ENCODE measurements at places on chromosomes 3 and 15. TPM values are rescaled to one million over a fixed set of nuclear protein-coding genes. Genes with fewer than 3 reads are reported as not detected.

DNA sequence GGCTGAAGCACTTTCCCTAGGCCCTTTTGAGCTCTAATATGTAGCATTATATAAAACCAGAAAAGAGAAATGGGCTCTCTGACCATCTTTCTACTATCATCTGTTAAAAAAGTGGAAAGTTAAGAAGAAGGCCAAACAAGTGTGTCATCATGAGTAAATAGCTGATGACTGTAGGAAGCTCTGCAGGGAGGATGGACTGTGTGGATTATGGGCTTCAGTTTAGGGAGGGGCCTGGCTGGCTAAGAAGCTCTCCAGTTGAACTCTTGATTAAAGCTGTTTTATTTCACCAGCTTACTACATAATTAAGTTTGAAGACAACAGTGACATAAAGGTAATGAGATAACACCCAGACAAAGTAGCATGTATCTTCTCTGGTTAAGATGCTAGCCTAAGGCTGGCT lies 30.6 kb downstream of the INTS14 start:
- DNase-seq: no peak

DNA sequence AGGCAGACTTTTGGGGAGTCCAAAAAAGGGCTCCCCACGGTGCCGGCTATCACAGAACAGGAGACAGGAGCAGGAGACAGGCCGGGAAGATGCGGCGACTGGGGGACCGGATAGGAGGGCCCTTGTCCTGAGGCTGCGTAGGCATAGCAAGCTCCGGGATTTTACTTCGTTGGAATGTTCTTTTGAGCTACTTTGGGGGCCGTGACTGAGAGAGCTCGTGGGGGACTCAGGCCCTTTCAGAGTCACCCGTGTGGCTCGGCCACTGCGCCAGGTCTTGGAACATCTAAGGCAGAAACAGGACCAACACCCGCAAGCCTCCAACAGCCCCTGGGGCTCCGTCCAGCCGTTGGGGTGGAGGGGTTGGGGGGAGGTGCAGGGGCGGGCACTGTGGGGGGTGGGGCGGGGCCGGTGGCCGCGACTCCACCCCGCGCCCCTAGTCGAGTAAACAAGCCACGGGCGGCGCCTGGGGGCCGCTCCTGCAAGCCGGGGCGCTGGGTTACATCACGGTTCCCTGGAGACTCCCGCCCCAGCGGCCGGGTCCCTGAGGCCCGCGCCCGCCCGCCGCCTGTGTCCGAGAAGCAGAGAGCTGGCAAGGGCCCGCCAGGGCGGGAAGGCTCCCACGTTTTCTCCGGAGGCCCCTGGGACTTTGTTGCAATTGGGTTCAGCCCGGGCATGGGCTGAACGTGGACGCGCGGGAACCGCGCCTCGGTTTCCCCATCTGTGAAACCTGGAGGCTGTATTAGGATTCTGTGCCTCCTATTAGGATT lies 23.3 kb upstream of the C15orf39 start:
- DNase-seq: no peak

DNA sequence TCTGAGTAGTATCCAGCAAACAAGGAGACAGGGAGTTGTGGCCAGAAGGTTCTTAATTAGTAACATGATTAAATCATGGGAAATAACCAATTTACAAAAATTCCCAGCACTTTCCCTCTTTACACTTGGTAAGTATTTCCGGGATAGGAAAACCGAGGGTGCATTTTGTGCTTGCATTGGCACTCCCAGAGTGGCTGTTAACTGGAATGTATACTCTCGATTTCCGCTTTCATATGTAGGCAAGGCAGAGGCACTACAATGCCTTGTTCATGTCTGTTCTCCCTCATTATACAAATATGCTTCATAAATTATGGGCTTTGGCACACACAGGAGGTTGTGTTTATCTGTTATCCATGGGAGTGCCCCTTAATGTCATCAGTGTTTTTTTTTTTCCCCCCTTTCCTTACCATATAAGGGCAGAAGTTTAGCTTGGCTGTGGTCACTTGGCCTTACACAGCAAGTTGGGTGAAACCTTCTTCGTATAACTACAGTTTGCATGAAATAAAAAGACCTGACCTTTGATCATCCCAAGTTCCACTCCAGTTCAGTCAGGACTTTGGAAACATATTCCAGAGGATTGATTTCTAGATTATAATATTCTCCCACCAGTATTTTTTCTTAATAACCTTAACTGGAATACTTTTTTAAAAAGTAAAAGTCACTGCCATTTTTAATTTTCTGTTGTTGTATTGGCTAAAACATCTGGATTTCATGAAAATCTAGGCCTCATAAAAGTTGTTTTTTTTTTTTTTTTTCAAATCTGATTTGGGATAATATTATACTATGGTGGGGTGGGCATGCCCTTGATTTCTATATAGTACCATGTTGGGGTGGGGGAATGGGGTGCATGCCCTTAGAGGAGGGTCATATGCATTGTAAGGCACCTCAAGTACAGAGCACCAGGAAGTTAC lies 8.9 kb downstream of the TPM1 start:
- DNase-seq: no peak

GRCh38 chr15:27782125-27782524 lies 317.0 kb downstream of the OCA2 start:
- DNase-seq: no peak

GRCh38 chr3:9917820-9918219 lies 922 bp downstream of the IL17RC start:
- no peak for DNase-seq

DNA sequence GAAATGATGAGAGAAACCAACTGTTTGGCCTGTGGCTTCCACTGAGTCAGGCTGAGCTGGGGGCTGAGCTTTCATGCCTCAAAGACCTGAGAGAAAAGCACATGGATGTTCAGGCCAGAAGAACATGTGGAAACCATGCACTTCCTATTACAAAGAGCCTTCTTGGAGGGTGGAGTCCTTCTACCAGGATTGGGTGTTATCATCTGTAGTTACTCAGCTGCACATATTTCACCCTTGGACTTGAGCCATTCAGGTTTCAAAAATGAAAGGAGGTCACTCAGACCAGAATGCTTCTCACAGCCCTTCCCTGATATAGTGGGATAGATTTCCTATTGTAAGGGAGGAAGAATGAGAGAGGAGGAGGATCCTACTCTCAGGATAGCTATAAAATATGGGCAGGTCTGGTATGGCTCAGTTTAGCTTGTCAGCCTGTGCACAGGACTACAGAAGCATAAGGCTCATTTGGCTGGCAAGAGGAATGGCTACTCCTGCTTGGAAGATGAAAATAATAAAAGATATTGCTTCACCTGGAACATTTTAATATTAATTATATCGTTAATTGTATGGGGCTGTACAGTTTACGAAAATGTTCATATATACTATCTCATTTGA lies 173.6 kb upstream of the TMC3 start:
- no peak for DNase-seq

- no peak for DNase-seq
Measured at GRCh38 chr3:177498037-177498857, 301.0 kb upstream of the TBL1XR1 start.

GRCh38 chr3:129435367-129435766 lies 4.4 kb downstream of the MBD4 start:
- DNase-seq: no peak

DNA sequence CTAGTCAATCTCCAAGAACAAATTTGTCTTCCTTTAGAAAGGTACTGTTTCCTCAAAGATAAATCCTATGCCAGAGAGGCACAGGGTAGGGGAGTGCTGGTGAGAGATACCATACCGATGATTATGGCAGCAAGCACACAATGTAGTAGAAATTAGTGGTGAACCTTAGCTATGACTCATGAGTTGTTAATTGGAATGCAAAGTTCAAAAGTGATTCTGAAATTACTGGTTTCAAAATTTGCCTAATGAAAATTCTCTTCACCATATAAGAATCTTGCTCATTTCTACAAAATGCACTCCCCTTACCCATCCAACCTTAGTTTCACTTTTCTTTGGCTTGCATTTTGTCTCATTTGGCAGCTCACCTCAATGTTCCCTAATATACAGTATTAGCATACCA lies 139.5 kb upstream of the SLC2A2 start:
- no peak for DNase-seq

- DNase-seq: no peak
Measured at GRCh38 chr3:190338717-190339116, 16.5 kb upstream of the CLDN1 start.

DNA sequence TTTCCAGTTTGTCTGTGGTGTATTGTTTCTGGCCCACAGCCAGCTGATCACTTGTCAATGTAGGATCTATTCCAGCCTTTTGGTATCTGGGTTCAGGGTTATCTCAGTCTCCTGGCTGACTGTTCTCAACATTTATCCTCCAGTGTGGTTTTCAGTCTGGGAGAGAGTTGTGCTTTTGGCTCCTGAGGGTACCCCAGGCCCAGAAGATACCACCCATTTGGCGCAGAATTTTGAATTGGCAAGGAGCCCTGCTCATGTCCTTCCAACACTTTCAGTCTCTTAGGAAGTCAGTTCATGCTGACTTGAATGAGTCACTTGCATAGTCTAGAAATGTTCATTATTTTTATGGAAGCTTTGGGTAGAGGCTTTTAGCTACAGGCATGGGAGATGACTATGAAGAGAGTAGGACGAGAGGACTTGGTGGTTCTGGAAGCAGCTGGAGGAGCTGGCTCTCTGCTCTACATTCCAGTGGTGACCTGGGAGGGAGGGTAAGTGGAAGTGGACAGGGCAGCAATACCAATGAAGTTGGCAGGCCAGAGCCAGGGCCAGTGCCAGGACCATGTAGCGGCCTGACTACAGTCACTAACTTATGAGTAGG lies 7.2 kb downstream of the POLR2H start:
- DNase-seq: no peak

DNA sequence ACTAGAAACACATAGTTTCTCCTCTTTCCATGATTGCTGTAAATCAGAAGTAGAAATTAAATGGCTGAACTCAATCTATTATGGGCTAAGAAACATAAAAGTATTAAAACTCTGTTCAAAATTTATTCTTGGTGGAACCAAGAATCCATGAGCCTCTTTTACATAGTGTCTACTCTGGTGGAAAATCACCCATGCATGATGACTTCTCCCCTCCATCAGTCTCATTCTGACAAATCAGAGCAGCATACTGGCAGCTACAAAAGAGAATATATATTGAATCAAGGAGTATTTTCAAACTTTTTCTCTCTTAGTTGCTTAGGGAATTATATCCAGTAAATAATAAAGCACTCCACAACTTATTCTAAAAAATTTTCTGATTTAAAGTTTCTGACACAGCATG lies 536.9 kb upstream of the CCDC54 start:
- DNase-seq: no peak

- no peak for DNase-seq
Measured at GRCh38 chr3:86930831-86931230, 60.1 kb downstream of the VGLL3 start.

GRCh38 chr3:43043071-43043766 lies 62.7 kb downstream of the POMGNT2 start:
- DNase-seq: no peak

DNA sequence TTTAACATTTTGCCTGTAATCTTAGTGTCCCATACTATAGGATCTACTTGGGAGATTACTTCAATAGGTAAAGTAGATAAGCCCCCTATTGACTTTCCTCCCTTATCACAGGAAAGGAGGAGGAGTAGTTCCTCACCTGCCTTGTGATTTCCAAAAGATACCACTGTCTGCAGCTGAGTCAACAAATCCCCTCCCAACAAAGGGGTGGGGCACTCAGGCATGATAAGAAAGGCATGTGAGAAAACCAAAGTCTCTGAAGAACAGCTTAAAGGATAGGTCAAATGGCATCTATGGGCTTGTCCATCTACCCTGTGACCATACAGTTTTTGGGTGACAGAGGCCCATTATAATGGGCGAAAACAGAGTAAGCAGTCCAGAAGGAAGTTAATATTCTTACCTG lies 71.3 kb upstream of the WNT7A start:
- no peak for DNase-seq

- DNase-seq: no peak
Measured at GRCh38 chr3:177725165-177725564, 527.9 kb upstream of the TBL1XR1 start.

GRCh38 chr15:36814708-36815107 lies 235.3 kb downstream of the CDIN1 start:
- DNase-seq: no peak

DNA sequence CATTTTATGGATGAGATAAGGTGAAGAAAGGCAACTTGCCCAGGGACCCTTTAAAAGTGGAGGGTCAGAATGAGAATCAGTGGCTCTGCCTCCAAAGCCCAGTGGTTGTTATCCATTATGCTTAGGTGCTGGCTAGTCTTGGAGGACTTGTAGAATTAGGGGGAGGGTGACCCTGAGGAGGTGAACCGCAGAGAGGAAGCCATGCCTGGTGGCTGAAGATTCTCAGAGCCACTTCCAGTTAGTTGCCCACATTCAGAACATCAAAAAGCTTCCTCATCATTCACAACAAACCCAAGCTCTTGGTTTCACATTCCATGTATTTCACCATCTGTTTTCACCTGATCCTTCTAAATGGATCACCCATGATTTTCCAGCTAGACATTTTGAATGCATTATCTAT lies 11.2 kb downstream of the EBLN2 start:
- no peak for DNase-seq

DNA sequence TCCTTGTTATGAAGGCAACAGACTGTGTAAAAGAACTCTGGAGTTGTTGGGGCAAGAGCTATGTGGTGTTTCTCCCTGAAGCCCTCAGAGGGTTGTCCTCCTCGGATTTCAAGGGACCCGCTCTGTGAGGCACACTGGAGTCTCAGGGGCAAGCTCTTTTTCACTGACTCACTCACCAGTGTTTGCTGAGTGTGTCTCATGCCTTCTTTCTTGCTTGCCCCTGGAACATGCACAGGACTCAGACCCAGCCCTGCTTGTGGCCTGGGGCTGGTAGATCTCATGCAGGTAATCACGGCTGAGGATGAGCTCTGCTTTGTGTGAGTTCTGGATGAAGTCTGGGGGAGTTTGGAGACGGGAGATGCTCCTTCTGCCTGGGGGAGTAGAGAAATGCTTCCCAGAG lies 93.7 kb downstream of the CACNA1D start:
- no peak for DNase-seq

GRCh38 chr3:110383356-110383755 lies 688.3 kb upstream of the NECTIN3 start:
- DNase-seq: no peak

DNA sequence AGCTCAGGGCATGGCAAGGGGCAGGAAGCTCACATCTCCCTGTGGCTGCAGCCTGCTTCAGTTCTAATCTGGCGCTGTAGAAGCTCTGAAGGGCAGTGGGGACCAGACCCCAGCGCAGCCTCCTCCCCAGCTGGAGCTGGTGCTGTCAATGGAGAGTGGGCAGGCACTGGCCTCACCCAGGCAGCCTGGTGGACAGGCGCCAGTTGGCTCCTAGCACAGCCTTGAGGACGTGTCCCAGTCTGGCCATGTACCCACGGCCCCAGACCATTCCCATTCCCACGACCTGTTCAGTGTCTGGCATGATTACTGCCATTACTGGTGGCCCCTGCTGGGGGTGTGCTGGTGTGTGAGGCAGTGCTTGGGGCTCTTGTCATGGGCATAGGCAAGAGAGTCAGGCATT lies 16.3 kb downstream of the TYRO3 start:
- no peak for DNase-seq

Gene GATA2
- total RNA-seq: 2.3 TPM

Gene GASK1A
- total RNA-seq: not detected

Gene GOLGA8O
- not detected for total RNA-seq

Gene GOLGA6B
- not detected for total RNA-seq

Gene FRMD4B
- total RNA-seq: 24.6 TPM

Gene GOLGA8A
- total RNA-seq: 98.8 TPM

Gene DPPA4
- 1.1 TPM for total RNA-seq

Gene FMN1
- 0.66 TPM for total RNA-seq

Gene RTP4
- 1.3 TPM for total RNA-seq

Gene SLC49A4
- total RNA-seq: 1.7 TPM
